ENCODE measurements at places on chromosomes 4 and X.
A peak's percentile ranks its signal among the peaks of the same experiment; 100 is the strongest.

- DNase-seq = no peak
Measured at GRCh38 chr4:188030401-188030800, 34.8 kb downstream of the ZFP42 start.

- DNase-seq = no peak
Measured at GRCh38 chr4:41815473-41815872, 66.9 kb upstream of the PHOX2B start.

GRCh38 chr4:187937557-187937956 lies 58.0 kb upstream of the ZFP42 start:
- no peak for DNase-seq

DNA sequence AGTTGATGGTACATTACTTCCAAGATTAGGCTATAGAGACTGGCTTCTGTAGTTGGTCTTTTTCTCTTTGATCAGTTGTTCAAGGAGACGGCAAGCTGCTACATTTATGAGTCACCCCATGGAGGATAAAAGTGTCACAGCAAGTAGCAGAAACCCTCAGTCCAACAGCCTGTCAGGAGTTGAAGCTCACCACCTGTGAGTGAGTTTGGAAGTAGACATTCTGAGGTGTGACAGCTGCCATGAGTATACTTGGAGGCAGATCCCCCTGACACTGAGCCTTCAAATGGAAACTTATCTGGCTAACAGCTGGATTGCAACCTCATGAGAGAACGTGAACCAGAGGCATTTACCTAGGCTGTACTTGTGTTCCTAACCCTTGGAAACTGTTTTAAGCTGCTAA lies 68.0 kb downstream of the CCNG2 start:
- no peak for DNase-seq

DNA sequence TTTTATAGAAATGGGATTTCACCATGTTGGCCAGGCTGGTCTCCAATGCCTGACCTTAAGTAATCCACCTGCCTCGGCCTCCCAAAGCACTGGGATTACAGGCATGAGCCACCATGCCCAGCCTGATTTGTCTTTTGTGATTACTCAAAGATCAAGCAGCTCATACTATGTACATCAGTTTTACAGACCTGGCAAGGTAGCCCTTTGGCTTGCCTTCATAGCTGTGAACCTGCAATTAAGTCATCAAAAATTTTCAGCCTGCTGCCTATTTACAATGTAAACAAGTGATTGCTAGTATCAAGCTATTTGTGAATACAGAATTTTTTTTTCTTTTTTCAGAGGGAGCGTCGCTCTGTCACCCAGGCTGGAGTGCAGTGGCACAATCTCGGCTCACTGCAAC lies 46.2 kb downstream of the GSX2 start:
- DNase-seq = no peak

GRCh38 chrX:68895778-68896177 lies 67.0 kb downstream of the EFNB1 start:
- peak; percentile 10 for DNase-seq

- DNase-seq = no peak
Measured at GRCh38 chr4:15755321-15756155, 22.6 kb upstream of the CD38 start.

- no peak for DNase-seq
Measured at GRCh38 chr4:25550376-25551030, 105.1 kb upstream of the SLC34A2 start.

DNA sequence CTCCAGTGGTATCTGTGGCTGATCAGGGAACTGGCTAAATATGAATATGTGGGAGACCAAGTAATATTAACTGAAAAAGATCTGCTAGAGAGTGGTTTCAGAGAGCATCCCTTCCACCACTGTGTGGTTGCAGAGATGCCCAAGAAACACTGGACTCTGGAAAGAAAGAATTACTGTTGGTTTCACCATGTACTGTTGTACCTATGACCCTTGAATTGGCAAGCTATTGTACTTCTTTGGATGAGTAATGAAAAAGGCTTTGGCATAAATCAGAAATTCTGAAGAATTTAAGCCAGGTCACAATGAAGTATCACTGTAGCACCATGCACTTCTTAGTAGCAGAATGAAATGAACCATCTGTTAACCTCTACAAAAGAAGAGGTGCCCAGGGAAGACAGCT lies 134.4 kb upstream of the INTU start:
- no peak for DNase-seq

DNA sequence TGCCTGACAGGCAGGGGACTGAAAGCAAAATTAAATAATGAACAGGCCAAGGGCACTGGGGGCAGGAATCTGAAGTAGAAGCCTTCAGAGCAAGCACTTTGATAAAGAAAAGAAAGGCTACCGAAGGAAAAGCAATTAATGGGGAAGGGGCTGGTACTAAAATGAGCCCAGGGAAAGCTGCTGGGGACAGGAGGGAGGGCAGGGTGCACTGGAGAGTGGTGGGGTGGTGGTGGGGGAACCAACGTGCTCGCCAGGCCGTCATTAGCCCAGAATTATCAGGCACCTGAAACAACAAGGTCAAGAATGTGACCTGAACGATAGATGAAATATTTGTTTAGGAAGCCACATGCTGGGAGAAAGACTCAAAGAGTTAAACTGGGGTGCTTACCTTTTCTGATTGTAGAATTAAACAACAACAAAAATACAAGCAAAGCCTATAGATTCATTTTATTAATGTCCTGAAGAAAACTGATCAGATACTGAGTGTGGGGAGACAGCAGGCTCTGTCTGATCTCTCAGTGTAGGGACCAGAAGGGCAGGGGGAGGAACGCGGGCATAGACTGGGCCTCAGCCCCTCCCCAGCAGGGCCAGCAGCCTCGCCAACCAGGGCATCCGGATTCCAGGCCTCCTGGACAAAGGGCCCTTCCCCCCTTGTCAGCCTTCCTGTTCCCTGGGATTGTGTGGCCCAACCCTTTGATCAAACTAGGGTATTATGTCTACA lies 239.7 kb upstream of the KLF3 start:
- no peak for DNase-seq

- no peak for DNase-seq
Measured at GRCh38 chr4:186348433-186348832, 82.4 kb downstream of the F11 start.

- DNase-seq = no peak
Measured at GRCh38 chr4:135934026-135934425, 1598.3 kb downstream of the PCDH18 start.

- DNase-seq = peak; percentile 26
Measured at GRCh38 chr4:165726831-165727230, 146.2 kb upstream of the TLL1 start.

GRCh38 chrX:45758319-45758718 lies 557.6 kb upstream of the DIPK2B start:
- DNase-seq = peak; percentile 89

- DNase-seq = peak; percentile 35
Measured at GRCh38 chr4:1233641-1234308, 15.2 kb downstream of the CTBP1 start.

DNA sequence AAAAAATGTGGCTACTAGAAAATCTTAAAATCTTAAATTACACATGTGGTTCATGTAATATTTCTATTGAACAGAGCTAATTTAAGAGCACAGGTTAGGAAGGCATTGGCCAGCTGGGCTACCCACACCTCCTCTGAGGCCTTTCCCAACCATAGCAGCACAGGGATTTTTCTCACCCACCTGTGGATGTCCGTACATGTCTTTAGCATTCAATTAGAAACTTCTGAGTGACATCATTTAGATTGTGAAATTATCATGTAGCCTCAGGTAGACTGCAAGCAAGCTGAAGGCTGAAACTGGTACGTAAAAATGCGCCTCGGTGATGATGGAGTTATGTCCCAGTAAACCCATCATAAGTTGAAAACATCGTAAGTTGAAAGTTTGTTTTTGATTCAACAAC lies 31.2 kb downstream of the SCARB2 start:
- no peak for DNase-seq

DNA sequence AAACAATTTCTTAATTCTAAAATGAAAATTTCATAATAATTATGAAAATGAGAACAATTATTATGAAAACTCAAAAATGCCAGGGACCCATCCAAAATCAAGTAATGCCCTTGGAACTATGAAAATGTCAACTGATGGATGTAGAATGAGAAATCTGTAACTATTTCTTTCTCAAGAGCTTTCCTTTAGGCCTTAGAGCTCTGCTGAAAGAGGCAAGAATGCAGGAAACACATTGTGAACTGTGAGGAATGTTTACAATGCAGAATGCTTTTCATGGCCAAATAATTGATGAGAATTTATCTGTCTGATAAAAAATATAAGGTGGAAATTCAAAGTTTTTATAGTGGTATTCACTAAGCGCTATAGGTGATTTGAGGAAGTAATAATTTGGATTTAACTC lies 207.1 kb upstream of the PCDH18 start:
- peak; percentile 33 for DNase-seq

GRCh38 chrX:138756234-138756633 lies 44.7 kb upstream of the FGF13 start:
- peak; percentile 66 for DNase-seq

GRCh38 chrX:115147220-115147619 lies 42.0 kb upstream of the RBMXL3 start:
- DNase-seq = peak; percentile 18

DNA sequence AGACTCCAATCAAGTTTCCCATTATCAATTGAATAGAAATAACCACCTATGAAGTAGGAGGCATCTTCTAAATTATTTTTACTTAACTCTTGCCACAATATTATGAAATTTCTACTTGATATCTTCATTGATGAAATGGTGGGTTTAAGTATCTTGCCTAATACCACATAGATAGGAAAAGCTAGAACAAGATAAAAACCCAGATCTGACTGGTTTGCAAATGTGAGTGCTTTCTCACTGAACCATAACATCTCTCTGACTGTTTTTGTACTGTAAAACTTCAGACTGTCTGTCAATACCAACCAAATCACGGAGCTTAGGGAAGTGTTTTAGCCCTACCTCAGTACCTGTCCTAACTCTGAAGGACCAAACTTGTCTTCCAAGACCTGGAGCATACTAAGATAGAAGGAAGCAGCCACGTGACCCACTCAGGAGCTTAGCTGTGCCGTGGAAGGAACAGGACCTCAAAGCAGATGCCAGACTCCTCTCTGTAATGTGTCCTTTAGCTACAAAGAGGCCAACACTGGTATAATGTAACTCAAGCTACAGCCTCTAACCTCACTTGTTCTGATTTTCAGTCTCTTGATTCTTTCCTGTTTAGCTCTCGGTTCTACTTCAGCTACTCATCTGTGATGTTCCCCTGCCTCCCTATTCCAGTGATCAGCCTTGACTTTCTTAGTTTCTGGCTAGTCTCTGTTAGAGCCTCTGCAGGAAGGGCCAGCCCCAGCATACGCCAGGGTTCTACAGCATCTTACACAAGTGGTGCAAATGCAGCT lies 84.4 kb downstream of the LRP2BP start:
- DNase-seq = no peak
